ENCODE measurements at places on chromosomes 3 and 15.
A peak's percentile ranks its signal among the peaks of the same experiment; 100 is the strongest.

DNA sequence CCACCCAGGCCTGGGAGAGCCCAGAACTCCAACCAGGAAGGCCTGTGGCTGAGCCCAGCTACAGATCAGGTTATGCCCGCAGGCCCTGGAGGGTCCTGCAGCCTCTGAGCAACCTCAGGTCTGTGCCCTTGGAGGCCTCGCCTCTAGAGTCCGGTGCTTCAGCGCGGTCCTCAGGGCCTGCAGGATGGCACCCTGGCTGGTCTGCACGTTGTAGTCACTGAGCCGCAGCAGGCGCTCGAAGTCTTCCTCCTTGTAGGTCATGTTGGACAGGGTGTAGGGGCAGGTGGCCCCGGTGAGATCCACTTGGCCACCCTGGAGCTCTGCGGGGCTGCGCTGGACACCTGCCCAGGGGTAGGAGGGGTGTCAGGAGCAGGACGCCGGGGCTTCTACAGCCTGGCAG, 25.8 kb downstream of the PLA2G4D start:
- DNase-seq, result peak; percentile 69

DNA sequence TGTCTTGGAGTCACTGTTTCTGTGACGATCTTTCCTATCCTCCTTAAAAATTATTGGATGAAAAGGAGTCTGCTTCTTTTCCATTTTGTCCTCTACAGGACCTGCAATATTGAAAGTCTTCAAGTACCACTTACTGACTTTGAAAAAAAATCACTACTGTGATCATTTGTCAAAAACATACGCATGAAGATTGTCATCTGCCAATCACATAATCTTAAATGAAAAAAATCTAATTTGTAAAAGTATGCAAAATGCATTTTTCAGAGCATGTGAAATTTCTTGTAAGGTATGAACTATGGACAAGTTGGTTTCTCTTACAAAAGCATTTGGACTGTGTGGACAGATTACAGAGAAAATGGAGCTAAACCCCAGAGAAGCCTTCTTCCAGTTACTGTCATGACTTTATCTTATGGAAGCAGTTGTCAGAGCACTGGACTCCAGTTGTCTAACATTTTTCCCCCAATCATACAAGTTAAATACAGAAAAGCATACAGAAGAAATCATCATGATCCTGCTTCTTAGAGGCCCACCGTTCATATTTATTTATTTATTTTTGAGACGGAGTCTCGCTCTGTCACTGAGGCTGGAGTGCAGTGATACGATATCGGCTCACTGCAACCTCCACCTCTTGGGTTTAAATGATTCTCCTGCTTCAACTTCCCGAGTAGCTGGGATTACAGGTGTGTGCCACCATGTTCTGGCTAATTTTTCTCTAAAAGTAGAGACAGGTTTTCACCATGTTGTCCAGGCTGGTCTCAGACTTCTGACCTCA, 3.4 kb upstream of the PXK start:
- DNase-seq, result no peak

GRCh38 chr15:55253580-55253979, 36.0 kb downstream of the RAB27A start:
- DNase-seq, result no peak

GRCh38 chr3:132268956-132269355, 48.3 kb upstream of the ACP3 start:
- no peak for DNase-seq

- DNase-seq, result no peak
These were observed 50.2 kb upstream of the VILL start for GRCh38 chr3:37940242-37940908.

DNA sequence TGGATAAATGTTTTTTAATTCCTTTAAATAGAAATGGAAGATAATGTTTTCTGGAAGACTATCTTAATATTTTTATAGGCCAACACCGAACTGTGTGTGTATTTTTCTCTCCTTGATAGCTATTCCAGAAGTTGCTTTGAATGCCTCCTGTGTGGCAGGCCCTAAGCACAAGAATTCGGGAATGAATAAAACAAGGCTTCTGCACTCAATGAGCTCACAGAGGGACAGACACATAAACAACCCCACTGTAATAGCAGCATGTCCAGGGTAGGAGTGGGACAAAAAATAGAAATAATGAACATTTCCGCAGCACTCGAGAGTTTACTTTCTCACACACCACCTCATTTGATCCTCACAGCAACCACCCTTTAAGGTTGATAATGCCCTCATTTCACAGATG, 18.0 kb downstream of the SRGAP3 start:
- DNase-seq, result no peak

DNA sequence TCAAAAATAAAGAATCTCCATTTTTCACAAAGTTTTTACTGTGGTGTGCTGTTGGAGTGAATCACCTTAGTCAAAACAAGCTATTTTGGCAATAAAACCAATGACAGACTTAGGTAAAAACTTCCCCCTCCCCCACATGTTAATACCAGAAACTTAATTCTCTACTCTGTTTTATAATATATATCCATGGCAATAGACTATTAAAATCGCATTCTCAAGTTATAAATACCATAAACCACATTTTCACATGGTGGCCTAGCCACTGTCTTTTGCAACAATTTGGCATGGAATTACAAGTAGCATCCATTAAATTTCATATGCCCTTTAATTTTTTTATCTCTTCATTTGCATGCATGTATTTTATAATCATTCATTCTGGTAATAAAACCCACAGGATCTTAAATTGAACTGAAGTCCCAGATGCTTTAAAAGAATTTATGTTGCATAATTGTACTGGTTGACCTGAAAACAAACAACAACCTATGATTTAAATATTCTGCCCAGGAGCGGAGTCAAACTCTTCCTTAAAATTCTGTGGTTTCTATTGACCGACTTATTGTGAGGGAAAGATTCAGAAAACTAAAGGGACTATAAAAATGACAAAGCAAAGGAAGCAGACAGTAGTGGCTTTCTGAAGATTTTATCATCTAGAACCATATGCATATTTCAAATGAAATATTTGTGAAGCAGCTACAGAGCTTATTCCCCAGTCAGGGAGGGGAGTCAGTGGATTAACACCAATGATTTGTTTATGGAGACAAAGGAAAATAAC, 229.0 kb upstream of the TBL1XR1 start:
- no peak for DNase-seq

DNA sequence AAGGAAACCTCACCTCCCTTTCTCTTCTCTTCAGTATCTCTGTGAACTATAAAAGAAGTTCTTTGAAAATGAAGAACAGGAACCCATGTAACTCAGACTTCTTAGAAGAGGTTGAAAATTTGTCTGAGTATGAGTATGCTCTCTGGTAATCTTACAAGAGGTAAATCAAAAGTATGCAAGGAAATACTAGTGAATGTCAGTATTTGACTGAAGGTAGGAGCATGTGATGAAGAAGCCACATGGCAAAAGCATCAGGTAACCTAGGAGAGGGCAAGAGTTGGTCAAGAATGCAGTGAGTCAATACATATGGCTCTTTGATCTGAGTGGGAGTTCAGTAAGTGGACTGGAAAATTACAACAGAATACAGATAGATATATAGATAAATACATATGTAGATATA, 133.0 kb upstream of the NECTIN3 start:
- no peak for DNase-seq

- peak; percentile 78 for DNase-seq
These were observed 135.1 kb downstream of the TMCO5A start for GRCh38 chr15:38069511-38070011.

DNA sequence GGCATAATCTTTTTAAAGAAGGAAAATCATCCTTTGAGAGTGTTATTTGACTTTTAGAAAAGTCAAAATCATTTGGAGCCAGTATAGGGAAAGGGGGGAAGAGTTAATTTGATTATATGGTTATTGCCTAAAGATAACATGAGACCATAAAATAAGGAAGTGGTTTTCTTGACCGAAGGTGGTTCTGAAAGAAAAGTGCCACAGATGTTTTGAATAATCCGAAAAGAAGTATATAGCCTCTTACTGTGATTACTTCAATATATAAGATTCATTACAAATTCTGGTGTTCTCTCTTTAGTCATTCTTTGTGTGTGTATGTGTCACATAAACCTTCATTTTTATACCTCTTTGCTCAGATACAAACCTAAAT, 1.1 kb downstream of the DNAJB11 start:
- no peak for DNase-seq

DNA sequence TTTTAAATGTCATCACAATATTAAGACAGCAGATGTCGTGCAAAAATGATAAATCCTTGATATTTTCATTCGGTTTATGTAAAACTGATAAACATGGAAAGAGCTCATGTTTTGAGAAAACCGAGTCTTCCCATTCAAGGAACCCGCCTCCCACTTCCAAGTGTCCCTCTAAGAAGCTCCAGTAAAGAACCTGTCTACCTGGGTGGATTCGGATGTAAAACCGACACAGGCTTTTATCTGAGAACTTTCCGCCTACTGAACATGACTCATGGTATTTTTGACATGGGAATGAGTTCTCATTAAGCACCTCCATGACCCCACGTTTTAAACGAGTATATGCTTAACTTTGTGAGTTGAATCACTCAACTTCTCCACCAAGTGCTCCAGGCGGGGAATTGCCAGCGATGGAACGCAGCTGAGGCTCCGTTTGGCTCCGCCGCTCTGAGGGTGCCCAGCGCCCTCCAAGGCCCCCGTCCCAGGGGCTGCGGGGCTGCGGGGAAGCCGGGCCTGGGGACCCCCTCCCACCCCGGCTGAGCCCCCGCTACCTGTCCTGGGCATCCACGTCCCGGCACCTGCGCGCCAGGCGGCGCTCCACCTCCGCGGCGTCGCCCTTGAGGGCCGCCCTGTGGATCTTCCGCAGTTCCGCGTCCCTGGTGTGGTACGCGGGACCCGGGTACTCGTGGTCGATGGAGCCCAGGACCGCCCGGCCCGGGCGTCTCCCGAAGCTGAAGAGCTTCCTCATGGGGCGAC, 119.9 kb downstream of the LMLN start:
- no peak for DNase-seq

GRCh38 chr3:27324686-27325085, 44.5 kb downstream of the NEK10 start:
- DNase-seq, result no peak

GRCh38 chr3:188617988-188618701, 464.2 kb downstream of the LPP start:
- no peak for DNase-seq

DNA sequence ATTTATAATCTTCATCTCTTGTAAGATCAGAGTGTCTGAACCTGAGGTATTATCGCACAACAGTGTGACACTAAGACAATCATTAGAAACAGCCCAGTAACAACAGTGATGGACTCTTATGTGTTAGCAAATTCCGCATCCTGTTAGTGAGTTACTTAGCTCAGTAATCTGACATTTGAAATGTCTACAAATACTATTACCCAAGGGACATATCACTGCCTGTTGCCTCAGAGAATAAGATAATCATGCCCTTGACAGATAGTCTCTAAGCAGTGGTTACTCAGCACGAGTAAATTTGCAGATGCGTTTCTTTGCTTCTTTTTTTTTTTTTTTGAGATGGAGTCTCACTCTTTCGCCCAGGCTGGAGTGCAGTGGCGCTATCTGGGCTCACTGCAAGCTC, 13.4 kb upstream of the RTP1 start:
- DNase-seq, result no peak

DNA sequence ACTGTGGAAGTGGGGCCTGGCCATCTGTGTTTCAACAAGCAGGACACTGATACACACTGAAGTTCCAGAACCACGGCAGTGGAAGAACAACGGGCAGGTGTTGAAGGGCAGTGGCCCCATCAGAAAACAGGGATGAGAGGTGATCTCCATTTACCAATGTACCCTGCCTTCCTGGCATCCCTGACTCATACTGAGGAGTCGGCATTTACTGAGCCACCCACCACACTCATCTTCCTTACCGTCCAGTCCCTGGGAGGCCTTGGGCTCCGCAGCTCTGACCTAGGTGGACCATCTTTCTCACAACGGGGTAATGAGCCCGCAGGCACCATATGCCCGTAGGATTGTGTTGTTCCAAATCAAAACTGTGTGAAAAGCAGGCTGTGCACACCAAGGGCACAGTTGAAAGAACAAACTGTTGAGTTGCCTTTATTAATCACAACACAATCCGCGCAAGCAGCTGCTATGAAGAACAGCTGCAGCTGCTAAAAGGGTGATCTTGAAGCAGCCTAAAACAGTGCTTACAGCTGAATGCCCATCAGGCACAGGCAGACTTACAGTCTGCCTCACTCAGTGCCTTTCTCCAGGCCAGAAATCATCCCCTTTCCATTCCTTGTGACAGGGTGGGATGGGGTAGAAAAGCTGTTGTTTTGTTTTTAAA, 12.9 kb downstream of the MB21D2 start:
- no peak for DNase-seq

- DNase-seq, result no peak
These were observed 90.0 kb upstream of the SPATA12 start for GRCh38 chr3:56970461-56970879.

DNA sequence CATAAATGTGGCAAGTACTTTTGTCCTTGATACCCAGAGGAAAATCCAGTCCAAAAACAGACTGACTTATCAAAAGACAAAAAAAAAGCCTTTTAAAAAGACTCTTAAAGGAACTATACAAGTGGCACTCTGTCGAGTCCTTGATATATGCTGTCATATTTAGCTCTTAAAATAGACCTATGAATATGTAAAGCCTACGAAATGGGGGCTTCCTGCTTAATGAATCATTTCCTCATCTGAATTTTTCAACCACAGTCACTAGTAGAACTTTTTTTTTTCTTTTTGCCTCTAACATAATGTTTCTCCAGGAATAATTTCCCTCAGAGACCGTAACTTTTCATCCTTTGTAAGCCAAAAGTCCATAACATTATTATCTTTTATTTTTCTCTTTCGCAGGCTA, 95.8 kb downstream of the P3H2 start:
- no peak for DNase-seq

GRCh38 chr3:143970773-143971358, 757 bp upstream of the DIPK2A start:
- DNase-seq, result peak; percentile 90

DNA sequence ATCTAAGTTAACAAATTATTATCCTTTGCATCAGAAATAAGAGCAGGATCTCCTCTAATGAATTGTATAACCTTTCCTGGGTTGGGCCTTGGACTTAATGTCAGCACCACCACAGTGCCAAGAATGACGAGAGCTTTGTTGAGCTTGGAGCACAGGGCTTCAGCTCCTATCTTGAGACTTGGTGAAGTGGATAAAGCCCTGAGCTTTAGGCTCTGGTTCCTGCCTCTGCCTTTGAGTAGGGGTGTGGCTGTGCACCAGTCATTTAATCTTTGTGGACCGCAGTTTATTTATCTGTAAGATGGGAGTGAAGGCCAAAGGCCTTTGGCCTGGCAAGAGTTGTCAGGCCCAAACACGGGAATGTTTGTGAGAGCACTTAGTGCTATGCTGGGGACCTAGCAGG, 162.2 kb downstream of the VGLL4 start:
- DNase-seq, result peak; percentile 46

GRCh38 chr3:116140100-116140689, 305.1 kb downstream of the LSAMP start:
- DNase-seq, result no peak
